ENCODE measurements at places on chromosomes 16 and 17.

DNA sequence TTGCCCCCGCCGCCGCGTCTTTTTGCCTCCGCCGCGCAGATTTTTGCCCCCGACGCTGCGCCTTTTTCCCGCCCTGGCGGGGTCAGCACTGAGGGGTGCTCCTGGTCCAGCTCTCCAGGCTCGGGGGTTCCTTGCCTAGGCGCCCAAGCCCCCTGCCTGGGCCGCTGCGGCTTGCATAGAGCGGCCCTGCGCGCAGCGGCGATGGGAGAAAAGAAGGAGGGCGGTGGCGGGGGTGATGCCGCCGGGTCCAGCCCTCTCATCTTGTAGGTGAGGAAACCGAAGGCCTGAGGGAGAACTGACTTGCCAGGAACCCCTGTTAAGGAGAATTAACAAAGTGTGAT, 330.8 kb upstream of the WSB1 start:
- no peak for DNase-seq

GRCh38 chr16:85457366-85457765, 155.8 kb upstream of the GSE1 start:
- no peak for DNase-seq

GRCh38 chr16:87744750-87745514, 20.9 kb downstream of the KLHDC4 start:
- DNase-seq, result no peak

DNA sequence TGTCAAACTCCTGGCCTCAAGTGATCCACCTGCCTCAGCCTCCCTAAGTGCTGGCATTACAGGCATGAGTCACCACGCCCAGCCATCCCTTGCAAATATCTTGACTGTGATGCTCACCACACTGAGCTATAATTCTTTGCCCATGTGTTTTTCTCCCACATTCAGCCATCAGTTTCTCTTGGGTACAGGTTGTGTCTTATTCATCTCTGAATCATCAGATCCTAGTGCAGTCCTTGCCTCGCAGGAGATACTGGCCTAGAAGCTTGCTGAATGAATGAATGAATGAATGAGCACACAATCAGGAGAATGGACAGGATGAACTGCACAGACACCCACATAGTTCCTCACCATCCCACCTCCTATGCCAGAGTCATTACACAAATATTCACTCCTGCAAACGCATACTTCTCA, 24.4 kb upstream of the ETV4 start:
- peak; percentile 73 for DNase-seq
